ENCODE measurements at places on chromosomes 16 and 17.
A peak's percentile ranks its signal among the peaks of the same experiment; 100 is the strongest.

DNA sequence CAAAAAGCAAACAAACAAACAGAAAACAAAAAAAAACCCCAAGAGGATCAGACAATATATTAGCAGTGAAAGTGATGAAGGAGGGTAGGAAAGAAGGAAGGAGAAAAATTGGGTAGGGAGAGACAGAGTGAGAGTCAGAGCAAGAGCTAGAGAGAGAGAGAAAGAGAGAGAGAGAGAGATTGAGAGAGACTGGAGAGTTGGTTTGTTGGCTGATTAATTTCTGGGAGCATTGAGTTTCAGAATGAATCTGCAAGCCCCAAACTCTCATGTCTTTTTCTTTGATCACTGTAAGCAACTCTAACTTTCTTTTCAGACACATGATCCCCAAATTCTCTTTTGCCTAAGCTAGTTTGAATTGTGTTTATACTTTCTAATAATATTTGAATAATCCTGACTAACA lies 388.1 kb downstream of the SHISA9 start:
- no peak for DNase-seq

GRCh38 chr17:73066148-73066884 lies 26.2 kb downstream of the SLC39A11 start:
- no peak for DNase-seq

- peak; percentile 75 for DNase-seq
These were observed at the start of gene RAPGEFL1 for GRCh38 chr17:40177275-40177874. TSS of gene RAPGEFL1 (plus strand) at chr17:40177470. CDS start at chr17:40177862, 392 bp downstream.

GRCh38 chr17:47654991-47655390 lies 5.3 kb downstream of the KPNB1 start:
- no peak for DNase-seq

GRCh38 chr17:58532555-58532951 lies 18.1 kb upstream of the MTMR4 start:
- no peak for DNase-seq

DNA sequence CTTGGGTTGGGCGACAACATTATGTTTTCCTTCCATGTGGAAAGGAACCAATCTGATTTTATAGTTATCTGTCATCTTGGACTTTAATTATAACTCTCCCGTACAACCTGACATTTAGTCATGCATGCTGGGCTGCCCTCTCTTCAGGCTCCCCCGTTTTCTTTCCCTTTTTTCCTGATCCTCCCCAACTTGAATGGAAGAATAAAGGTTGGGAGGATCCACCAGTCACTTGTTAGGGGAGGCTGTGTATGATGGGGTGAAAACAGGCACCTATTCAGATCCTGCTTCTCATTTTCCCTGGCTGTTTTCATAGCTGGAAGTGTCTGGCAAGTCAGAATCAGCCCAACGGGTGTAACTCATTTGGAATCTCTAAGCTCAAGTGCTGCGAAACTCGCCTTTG lies 267.2 kb upstream of the SALL1 start:
- DNase-seq, result no peak

DNA sequence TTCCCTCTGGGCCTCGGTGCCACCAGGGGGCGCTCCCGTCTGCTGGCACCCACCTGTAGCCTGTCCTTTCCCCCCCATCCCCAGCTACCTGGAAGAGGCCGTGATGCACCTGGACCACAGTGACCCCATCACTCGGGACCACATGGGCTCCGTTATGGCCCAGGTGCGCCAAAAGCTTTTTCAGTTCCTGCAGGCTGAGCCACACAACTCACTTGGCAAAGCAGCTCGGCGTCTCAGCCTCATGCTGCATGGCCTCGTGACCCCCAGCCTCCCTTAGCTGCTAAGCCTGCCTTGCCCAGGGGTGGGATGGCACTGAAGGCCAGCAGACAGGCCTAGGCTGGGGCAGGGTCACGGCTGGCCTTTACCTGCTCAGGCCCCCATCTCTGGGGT lies 818 bp upstream of the NRN1L start:
- peak; percentile 73 for DNase-seq

GRCh38 chr16:11169641-11170040 lies 86.4 kb downstream of the SOCS1 start:
- DNase-seq, result no peak

DNA sequence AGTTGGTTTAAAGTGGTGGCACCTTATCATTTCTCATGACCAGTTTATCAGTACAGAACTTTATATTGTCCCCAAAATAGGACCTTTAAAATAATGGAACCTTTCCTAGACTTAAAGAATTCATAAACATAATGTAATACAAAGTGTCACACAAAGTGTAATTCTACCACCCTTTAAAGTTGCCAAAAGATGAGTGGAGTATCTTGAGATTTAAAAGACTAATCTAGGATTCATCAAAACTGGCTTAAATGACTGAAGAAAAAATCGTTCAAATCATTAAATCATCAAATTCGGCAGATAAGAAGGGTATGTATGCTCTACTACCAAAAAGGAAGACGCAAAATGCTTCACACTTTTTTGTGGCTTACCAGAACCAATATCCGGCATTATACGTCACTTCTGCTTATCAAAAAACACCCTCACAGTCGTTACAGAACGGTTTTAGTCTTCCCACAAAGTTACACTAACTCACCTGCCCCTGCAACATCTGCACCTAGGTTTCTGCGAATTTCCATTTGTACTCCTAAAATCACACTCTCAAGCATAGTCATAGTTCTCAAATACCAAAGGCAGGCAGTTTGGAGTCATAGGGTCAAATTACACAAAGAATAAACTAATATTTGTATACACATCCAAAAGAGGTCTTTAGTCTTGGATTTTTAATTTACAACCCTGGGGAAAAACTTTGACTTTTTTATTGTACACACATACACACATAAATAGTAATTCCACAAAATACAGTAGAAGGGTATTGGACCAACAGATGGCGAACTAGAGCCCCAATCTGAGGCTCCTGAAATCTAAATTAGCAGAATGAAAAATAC lies 1.4 kb upstream of the KANSL1 start:
- DNase-seq, result peak; percentile 86

GRCh38 chr17:41064301-41064700 lies 1.4 kb downstream of the KRTAP2-4 start:
- DNase-seq, result no peak

GRCh38 chr16:27285676-27286196 lies 17.2 kb upstream of the NSMCE1 start:
- DNase-seq, result no peak

- DNase-seq, result no peak
These were observed 32.7 kb downstream of the NFATC3 start for GRCh38 chr16:68117884-68118283.

DNA sequence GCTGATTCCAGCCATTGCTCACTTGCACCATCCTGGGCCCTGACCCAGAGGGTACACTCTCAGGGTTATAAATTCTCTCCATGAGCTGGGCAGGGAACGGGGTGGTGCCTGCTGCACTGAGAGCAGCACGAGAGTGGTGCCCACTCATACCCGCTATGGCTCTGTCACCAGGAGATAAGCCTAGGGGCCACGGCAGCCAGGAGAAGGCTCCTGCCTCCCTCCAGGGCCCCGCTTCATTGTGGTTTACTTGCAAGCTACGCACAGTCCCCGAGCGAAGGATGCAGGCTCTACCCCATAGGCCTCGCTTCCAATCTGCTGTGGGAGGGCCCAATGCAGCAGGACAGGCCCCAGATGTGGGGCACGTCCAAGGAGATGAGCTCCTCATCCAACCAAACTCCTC lies 48.5 kb downstream of the VAC14 start:
- no peak for DNase-seq

Measured in CD4-positive, alpha-beta memory T cell (primary cell).